HS-5 (cell line): ENCODE measurements at places on chromosomes 16 and 17.

- DNase-seq, result no peak
Observed at GRCh38 chr16:86252596-86252995, 257.7 kb upstream of the FOXF1 start.

DNA sequence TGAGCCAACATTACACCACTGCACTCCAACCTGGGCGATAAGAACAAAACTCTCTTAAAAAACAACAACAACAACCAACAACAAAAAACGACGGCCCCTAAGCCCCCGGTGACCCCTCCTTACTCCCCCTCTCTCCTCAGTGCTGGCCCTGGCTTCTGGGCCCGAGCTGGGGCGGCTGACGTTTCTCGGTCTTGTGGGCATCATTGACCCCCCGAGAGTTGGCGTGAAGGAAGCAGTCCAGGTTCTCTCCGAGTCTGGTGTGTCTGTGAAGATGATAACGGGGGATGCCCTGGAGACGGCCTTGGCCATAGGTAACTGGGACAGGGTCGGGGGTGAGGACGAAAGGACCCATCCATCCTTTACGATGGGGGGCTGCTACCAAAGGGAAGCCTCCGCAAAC, 52.7 kb downstream of the MEAK7 start:
- no peak for DNase-seq

- DNase-seq, result no peak
Observed at GRCh38 chr16:84496991-84497390, 7.5 kb downstream of the MEAK7 start.

DNA sequence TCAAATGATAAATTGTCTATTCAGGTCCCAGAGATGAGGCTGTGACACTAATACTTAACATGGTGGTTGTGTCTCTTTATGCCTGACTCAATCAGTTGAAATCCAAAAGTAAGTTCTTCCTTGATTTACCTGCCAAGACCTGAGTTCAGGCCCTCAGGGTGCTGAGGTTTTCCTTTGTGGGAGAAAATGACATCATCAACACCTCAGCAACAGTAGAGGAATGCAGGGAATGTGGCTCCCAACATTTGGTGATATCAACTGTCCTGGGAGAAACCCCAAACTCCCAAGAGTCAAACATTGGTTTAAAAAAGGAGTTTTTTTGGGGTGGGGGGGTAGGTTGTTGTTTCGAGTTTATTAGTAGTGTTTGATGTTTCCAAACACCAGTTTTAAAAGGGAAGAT, 14.7 kb downstream of the RNF43 start:
- peak; percentile 37 for DNase-seq

DNA sequence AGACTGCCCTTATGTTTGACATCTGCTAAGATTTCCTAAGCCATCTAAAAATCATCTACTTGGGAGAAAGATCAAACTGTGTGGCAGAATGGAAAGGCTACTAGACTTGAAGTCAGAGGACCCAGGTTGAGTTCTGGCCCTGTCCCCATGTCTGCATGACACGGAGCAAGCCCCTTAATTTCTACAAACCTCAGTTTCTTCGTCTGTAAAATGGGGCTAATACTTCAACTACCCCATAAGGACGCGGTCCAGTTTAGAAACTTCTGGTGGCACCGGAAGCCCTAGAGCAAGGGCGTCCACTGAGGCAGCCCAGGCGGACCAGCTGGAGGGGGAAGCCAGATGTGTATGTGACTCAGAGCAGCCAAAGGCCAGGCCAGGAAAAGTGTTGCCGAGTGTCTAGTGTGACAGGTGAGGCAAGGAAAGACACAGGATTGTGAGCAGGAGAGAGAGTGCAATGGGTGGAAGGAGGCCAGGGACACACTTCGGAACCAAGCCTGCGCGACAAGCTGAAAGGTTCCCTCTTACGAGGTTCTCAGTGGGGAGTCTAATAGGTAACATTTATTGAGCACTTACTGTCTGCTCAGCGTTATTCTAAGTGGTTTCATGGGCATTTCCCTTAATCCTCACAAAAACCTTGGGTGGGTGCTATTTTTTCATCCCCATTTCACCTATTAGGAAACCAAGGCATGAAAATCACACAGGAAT, 17.8 kb upstream of the PITPNM3 start:
- DNase-seq, result no peak

GRCh38 chr17:72120642-72121163, at the start of gene SOX9:
Gene SOX9 (plus strand): TSS chr17:72121020. CDS start chr17:72121392, 372 bp downstream.
- peak; percentile 68 for DNase-seq

- no peak for DNase-seq
Observed at GRCh38 chr16:9109255-9109654, 17.8 kb downstream of the HAPSTR1 start.

GRCh38 chr16:4147236-4147635, 31.0 kb upstream of the ADCY9 start:
- no peak for DNase-seq

- no peak for DNase-seq
Observed at GRCh38 chr16:66662445-66663194, 33.9 kb downstream of the CMTM4 start.

DNA sequence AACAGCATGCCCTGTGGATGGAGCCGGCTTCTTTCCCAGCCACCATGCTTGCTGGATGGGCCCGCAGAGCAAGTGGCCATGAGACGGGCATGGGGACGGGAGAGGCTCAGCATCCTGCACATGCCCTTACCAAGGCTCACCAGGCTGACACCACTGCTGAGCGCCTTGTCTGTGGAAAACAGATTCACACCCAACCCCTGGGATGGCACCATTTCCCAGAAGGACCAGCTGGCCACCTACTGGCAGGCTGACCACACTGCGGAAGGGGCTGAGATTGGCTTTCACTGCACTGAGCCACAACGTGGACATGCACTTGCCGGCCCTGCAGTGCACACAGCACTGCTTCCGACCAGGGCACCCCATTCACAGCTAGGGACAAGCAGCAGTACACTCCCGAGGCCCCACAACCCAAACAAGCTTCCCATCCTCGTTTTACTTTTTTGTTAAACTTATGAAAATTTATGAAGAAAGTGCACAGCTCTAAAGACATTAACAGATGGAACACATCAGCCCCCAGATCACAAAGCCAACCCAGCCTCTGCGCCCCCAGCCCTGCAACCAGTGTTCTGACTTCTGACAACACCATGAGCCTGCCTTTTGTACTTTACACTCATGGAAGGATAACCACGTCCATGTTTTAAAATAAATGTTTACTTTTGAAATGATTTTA, 13.9 kb upstream of the KRTAP17-1 start:
- peak; percentile 14 for DNase-seq
